ENCODE measurements at places on chromosomes 2 and 18. TPM values are rescaled to one million over a fixed set of nuclear protein-coding genes. Genes with fewer than 3 reads are reported as not detected.

The SPATA3 gene
- not detected for total RNA-seq

The TMEM182 gene
- total RNA-seq: 1.0 TPM

The NPPC gene
- total RNA-seq: not detected

The ABHD1 gene
- total RNA-seq: not detected

The HOXD8 gene
- 20.9 TPM for total RNA-seq

The KCNG2 gene
- 0.26 TPM for total RNA-seq

The AQP12A gene
- total RNA-seq: not detected

The LIMS3 gene
- 7.8 TPM for total RNA-seq

The INSIG2 gene
- 20.5 TPM for total RNA-seq

The TMEM169 gene
- total RNA-seq: 0.13 TPM

The TUBA4B gene
- not detected for total RNA-seq

The CAPN14 gene
- under 0.01 TPM for total RNA-seq

The C2orf72 gene
- not detected for total RNA-seq

The UCN gene
- 0.13 TPM for total RNA-seq

The PLGLB2 gene
- total RNA-seq: 0.39 TPM

The GALNT13 gene
- total RNA-seq: 0.25 TPM

The SLC5A7 gene
- not detected for total RNA-seq

The ADRA2B gene
- under 0.01 TPM for total RNA-seq

The HOXD3 gene
- total RNA-seq: 7.2 TPM

The SLC19A3 gene
- total RNA-seq: under 0.01 TPM

The SH3RF3 gene
- 8.9 TPM for total RNA-seq

The KRTCAP3 gene
- 0.38 TPM for total RNA-seq

The ACMSD gene
- total RNA-seq: not detected

The ADGRF3 gene
- 0.13 TPM for total RNA-seq

The C2orf69 gene
- total RNA-seq: 6.4 TPM

The PARD6G gene
- total RNA-seq: 34.7 TPM

The SERPINB13 gene
- not detected for total RNA-seq

The FHOD3 gene
- under 0.01 TPM for total RNA-seq

The CREG2 gene
- 0.39 TPM for total RNA-seq

The ARHGAP25 gene
- 11.9 TPM for total RNA-seq

The RIF1 gene
- total RNA-seq: 22.4 TPM

The FBXO11 gene
- total RNA-seq: 94.4 TPM

The REEP1 gene
- total RNA-seq: 15.0 TPM

The CCDC85A gene
- total RNA-seq: 2.2 TPM

The IGFBP5 gene
- total RNA-seq: 0.64 TPM

The CRYGD gene
- not detected for total RNA-seq

The RUFY4 gene
- total RNA-seq: not detected

The STK17B gene
- total RNA-seq: 5.4 TPM

The C1QL2 gene
- total RNA-seq: not detected

The IL1R1 gene
- total RNA-seq: 7.2 TPM

The VWC2L gene
- total RNA-seq: not detected

The GALNT14 gene
- 0.39 TPM for total RNA-seq

The SFTPB gene
- total RNA-seq: not detected
